ENCODE measurements at places on chromosomes 4 and X.

- DNase-seq = no peak
Observed at GRCh38 chr4:48058617-48059530, 42.3 kb downstream of the NIPAL1 start.

- no peak for DNase-seq
Observed at GRCh38 chrX:19183761-19184477, 61.7 kb upstream of the ADGRG2 start.

DNA sequence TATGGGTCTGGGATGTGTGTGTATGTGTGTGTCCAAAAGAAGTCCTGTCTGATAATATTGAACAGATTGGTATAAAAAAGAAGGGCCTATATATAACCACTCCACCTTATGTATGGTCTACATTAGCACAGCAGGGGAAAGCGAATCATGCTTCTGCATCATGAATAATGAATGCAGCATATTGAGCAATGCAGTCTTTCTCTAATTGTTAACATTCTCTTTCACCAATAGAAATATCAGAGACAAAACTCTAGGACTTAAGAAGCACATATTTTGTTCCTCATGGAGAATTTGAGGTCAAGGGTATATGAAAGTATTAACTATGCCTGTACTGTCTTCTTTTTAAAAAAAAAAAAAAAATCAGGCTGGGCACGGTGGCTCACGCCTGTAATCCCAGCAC lies 264.3 kb upstream of the NOCT start:
- no peak for DNase-seq

GRCh38 chrX:82711457-82711856 lies 796.6 kb upstream of the POU3F4 start:
- DNase-seq = no peak

DNA sequence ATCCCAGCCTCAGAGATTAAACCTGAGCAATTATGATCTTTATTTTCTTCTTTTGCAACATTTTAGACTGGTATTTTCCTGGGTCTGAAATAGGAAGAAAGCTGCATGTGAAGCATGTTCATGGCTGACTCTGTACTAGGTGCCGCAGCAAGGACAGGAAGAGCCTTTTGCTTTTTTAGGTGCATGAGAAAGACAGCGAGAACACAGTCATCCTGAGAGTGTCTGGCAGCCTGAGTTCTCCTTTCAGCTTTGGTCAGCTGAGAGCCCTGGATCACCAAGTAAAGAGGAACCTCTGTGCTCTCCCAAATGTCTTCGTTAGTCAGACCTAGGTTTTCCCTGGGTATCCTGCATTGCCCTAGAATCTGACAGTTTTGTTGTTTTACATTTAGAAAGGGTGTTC lies 29.8 kb downstream of the FAM149A start:
- DNase-seq = no peak

DNA sequence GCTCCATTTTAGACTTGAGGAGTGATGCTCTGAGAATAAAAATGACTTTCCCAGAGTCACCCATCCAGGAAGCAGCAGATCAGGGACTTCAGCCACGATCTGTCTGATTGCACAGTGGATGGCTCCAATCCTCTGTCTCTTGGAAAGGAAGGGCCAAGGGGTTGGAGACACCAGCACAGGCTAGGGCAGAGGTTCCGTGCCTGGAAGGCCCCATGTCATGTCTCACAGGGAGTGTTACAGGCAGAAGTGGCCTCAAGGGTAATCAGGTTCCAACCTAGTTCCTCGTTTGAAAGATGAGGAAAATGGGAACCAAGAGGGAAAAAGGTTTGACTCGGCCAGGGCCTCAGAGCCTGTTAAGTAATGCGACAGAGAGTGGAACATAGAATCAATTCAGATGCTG lies 160.0 kb downstream of the EFNB1 start:
- no peak for DNase-seq

GRCh38 chr4:105909787-105910281 lies 14.6 kb downstream of the NPNT start:
- DNase-seq = no peak

DNA sequence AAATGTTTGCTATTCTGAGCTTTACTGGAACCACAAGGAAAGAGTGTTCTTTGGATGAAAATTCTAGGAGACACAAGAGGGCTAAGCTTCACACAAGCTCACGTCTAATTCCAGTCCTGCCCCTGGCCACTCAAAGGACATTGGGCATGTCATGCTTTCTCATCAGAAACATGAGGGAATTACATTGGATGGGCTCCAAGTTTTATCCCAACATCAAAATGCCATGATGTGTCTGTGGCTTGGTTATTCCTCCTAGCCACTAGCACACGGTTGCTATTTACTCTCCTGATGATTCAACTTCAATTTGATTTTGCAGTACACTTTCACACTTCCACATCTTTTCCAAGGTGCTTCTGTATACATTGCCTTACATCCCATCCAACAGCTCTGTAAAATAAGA lies 149.6 kb upstream of the FAM9B start:
- no peak for DNase-seq

- DNase-seq = no peak
Observed at GRCh38 chr4:164408831-164409230, 345.1 kb upstream of the SMIM31 start.

GRCh38 chrX:1477801-1478458 lies 25.2 kb upstream of the ASMTL start:
- no peak for DNase-seq

DNA sequence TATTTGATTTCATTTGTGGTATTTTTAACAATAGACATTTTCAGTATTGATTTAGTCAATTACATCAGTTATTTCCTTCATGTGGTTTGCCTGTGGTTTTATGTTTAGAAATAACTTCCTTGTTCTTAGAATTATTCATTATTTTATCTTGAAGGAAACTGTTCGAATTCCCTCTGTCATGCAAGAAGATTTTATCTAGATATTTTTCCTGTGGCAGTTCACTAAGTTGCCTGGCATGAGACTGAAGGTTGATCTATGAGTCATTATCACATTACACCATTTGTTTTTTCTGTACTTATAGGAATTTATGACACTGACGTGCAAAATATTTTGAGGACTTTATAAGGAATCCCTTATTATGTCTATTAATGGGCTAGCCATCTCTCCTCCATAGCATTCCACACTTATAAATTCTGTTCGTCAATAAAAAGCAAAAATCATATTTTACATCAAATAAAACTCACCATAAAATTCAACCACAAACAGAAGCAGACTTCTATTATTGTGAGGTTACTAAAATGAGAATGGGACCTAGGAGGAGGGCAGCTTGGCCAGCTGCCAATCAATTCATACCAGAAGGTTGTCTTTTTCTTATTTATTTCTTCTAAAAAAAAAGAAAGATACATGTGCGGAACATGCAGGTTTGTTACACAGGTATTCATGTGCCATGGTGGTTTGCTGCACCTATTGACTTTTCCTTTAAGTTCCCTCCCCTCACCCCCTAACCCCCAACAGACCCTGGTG lies 179.0 kb downstream of the KCNIP4 start:
- no peak for DNase-seq

GRCh38 chr4:108024878-108025165 lies 35.1 kb downstream of the HADH start:
- DNase-seq = no peak

DNA sequence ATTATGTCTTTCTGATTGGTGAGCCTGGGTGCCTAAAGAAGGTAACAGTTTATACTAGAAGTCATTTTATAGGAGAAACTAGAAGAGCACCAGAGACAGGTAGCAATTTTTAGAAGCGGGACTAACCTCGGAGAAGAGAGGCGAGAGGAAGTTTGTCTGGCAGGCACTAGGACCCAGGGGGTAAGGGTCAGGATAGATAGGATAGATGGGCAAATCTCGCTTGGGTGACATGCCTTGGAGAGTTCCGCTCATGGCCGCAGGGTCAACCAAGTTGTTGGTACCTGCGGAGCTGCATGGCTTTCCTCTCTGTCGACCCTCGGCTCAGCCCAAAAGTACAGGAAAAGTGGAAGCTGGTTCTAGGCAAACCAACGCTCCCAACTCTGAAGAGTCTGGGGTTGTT lies 11.3 kb downstream of the PI4K2B start:
- DNase-seq = no peak

DNA sequence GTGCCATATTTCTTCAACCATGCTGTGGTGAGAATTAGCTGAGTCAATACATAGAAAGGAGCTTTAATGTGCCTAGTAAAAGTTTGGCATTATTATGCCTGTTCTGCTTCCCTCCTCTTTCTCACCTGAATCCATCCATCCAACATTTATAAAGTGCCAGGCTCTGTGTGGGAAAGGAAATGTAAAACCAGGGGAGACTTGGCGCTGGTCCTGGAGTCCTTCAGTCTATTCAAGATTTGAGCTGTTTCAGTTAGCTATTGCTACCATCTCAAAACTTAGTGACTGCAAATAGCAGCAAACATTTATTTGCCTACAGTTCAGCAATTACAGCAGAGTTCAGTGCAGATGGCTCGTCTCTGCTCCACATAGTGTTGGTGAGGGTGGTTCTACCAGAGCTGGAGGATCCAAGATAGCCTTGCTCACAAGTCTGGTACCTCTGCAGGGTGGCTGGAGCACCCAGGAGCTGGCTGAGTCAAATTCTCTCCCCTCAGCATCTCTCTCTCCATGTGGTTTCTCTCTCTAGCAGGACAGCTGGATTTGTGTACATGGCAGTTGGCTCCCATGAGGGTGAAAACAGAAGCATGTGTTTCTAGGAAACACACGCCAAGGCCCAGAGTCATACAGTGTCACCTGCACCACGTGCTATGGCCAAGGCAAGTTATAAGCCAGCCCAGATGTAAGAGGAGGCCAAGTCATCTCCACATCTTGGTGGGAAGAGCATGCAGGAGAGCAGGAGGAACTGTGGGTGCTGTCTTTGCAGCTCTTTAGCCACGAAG lies 77.3 kb downstream of the FHDC1 start:
- DNase-seq = no peak

DNA sequence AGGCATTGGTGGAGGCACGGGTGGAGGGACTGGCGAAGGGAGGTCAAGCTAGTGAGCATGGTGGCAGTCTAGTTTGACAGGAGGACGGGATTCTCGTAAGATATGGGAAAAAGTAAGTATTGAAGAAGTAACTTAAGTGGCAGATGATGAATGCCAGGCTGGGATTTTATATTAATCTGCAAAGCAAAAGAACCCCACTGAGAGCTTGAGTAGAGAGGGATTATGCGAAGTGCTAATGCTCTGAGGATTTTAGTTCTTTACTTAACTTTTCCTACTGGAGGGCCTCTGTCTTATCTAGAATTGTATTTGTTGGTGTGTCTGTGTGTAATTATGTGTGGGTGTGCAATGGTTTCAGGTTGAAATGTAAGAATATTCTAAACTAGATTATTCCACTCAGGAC lies 327.9 kb downstream of the FAT4 start:
- DNase-seq = no peak

- DNase-seq = no peak
Observed at GRCh38 chr4:14749910-14750309, 252.4 kb upstream of the CPEB2 start.

Data from activated CD4-positive, alpha-beta T cell treated with anti-CD3 and anti-CD28 coated beads, Interleukin-2, amount 50 U/mL, for 24 hours (primary cell).